Lower leg skin (tissue), 4 donors: ENCODE measurements at places on chromosomes 1 and 21.

GRCh38 chr1:174074757-174075156 is 52.6 kb upstream of the RC3H1 start:
- no peak for DNase-seq

- no peak for DNase-seq
Measured at GRCh38 chr21:42038826-42039425, 28.8 kb upstream of the ZBTB21 start.

DNA sequence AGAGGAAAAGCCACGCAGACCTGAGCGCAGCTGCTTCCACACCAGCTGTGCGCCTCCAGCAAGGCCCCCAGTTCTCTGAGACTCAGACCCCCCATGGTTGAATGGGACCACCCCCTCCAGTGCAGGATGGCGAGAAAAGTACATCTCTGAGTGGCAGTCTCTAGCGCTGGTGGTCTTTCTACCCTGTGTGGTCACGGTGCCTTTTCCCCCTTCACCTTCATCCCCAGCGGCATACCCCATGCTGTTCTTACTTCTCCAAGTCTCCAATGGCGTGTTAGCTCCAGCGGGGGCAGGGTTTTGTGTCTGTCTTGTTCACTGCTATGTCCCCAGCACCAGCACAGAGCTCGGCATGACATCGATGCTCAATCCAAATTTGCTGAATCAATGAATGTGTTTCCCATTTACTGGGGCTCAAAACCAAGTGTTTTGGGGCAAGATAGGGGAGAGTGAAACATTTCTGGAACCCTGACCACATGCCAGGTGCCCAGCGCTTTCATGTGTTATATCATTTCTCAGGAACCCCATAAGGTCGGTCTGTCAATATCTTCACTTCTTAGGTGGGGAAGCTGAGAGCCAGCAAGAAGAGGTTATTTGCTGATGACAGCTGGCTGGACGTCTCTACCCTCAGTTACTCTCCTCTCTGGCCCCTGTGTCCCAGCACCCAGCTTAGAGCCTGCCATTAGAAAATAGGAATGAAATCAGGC is 959 bp upstream of the SDC3 start:
- no peak for DNase-seq

- DNase-seq = peak; percentile 63
Measured at GRCh38 chr1:225467193-225468020, 39.6 kb upstream of the LBR start.

GRCh38 chr1:230794431-230794830 is 47.2 kb downstream of the CAPN9 start:
- DNase-seq = peak; percentile 64

DNA sequence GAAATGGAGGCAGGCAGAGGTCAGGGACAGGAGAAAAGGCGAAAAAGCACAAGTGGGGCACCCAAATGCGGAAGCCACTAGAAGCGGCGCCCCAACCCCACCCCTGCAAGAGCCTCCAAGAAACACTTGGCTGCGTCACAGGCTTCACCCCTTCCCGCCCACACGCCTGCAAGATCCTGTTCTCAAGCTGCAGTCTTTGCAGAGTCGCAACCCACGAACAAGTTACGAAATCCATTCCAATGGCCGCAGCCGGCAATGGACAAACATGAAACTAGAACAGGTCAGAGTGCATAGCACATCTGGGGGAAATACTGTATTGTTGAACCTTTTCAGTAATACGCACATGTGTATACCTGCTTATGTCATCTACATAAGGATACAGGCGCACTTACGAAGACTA is 103.6 kb downstream of the PSMG1 start:
- peak; percentile 94 for DNase-seq

DNA sequence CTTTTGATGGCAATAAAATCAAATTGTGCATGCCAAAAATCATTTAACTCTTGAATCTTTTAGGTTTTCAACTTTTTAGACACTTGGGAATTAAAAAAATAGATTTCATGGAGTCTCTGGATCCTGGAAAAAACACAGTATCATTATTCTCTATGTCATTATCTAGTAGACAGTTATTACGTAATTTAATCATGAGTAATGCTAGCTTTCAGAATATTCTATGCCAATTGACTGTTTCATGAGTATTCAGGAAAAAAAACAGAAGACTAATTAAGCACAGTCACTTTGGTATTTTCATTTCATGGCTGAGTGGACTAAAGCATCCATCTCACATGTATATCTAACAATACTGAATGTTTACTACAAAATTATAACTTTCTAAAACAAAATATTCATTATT is 44.0 kb downstream of the ODF2L start:
- DNase-seq = no peak

GRCh38 chr21:35677298-35677841 is 383.0 kb downstream of the SETD4 start:
- DNase-seq = no peak
